CD4-positive, alpha-beta T cell treated with Interleukin-4 for 4 hours (primary cell): ENCODE measurements at places on chromosomes 11 and 22.

DNA sequence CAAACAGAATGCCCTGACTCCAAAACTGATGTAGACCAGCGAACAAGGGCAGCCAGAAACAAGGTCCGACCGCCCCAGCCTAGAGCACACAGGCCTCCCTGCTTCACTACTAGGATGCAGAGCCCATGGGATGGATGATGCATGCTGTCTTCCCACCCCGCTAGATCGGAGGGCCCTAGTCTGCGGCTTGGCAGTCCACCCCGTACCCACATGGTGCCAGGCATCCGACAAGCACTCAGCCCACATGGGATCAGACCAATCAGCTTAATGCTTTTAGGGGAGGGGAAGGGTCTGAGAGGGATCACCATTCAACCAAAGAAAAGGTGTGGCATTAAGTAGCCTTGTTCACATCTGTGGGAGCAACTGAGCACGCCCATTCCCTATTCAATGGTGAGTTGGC lies 30.6 kb downstream of the PISD start:
- DNase-seq: no peak

DNA sequence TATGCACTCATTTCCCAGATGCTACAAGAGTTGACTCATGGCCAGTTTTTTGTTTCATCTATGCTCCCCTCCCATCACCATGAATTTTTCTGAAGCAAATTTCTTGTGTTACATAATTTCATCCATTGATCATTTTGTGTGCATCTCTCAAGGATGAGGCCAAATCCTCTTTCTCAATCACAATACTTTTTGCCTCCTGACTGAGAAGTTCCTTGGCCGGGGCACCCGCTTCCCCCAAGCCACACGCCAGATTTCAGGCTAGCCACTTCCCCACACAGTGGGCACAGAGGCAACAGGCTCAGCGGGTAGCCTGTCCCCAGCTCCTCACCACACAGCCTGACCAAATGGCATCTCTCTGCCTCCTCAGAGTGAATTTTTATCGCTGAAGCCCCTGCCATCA lies 9.8 kb upstream of the DSCAML1 start:
- no peak for DNase-seq

GRCh38 chr22:44211946-44212930 lies 31.5 kb downstream of the PARVG start:
- DNase-seq: no peak

- DNase-seq: no peak
These were observed 604 bp upstream of the GANAB start for GRCh38 chr11:62646825-62647608.
